ENCODE measurements at places on chromosomes 11 and 22.
A peak's percentile ranks its signal among the peaks of the same experiment; 100 is the strongest.

- no peak for DNase-seq
Observed at GRCh38 chr22:26724414-26724813, 67.0 kb downstream of the MIAT start.

GRCh38 chr11:5486003-5486402 is 2.5 kb upstream of the OR52D1 start:
- no peak for DNase-seq

DNA sequence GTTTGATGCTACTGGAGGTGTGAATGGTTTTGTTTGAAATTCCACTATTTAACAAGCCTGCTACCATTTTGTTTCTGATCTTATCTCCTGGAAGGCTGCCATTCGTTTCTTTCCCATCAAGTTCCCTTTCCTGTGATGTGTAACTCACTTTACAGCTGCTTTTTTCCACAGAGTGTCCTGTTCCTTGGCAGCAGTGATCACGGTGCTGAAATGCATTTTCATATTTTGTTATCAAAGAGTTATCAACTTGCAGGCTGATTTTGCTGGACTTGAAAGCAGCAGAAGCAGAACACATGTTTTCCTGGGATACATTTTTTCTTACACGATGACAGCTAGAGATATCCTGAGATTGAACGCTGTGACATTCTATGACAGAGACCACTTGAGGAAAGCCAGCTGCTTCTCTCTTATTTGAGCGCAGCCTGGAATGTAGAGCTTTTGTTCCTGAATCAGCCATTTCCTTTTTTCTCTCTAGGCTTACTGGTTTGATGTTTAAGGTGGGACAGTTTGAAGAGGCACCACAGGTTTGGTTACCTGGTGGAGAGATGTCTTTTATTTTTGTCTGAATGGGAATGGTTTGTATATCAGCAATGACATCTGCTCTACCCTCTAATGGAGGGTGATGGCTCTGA is 34.7 kb downstream of the PRR14L start:
- DNase-seq = no peak

DNA sequence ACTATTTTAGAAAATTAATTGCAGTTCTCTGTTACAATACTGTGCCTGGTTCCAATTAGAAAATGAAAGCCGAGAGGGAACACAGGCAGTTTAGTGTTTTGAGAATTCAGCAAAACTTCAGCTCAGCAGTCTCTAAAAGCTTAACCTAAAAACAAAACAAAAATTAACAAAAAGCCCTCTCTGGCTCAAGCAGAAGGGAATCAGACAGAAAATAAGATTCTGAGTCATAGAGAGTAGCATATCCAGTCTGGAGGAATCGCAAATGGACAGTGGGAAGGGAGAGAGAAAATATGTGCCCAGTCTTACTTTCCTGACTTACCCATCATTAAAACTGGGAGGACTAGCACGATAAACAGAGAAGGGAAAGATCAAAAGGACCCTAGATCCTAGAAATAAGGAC is 38.1 kb upstream of the CHRM4 start:
- DNase-seq = no peak

GRCh38 chr22:25482868-25483639 is 81.4 kb upstream of the GRK3 start:
- DNase-seq = no peak

GRCh38 chr22:32477596-32477995 is 3.0 kb downstream of the FBXO7 start:
- no peak for DNase-seq

GRCh38 chr22:41983513-41984405 is 14.5 kb downstream of the SEPTIN3 start:
- DNase-seq = peak; percentile 81

DNA sequence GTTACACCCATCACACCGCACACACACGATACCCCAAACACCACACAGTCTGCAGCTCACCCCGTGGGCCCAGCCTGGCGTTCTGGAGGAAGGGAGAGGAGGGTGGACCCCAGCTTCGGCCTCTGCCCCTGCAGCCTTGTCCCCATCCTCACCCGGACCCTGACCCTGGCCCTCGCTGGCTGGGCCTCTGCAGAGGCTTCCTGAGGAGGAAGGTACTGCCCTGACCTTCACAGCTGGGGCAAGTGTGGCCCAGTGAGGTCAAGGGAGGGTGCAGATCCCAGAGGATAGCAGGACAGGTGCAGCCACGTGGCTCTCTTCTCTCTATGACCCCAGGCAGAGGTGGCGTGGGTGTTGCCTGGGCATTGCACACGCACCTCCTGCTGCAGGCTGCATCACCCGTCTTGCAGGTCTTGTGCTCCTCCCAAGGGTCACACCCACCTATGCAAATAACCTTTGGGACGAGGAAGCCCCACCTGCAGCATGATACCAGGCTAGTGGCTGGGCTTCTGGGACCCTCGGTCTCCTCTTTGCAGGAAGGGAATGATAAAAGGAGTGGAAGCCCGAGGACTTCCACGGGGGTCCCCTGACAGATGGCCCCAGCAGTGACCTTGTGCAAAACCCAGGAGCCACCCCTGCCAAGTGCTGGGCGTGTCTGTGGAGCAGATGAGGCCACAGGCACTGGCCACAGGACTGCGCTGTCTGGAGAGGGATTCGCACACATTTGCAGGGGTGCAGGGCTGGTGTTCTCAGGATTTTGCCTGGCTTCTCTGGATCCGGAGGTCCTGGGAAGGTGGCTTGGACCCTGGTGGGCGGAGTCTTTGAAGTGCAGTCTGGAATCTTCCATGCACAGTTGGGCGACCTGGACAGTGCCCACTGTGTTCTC is 1241.5 kb downstream of the BRD1 start:
- DNase-seq = no peak

DNA sequence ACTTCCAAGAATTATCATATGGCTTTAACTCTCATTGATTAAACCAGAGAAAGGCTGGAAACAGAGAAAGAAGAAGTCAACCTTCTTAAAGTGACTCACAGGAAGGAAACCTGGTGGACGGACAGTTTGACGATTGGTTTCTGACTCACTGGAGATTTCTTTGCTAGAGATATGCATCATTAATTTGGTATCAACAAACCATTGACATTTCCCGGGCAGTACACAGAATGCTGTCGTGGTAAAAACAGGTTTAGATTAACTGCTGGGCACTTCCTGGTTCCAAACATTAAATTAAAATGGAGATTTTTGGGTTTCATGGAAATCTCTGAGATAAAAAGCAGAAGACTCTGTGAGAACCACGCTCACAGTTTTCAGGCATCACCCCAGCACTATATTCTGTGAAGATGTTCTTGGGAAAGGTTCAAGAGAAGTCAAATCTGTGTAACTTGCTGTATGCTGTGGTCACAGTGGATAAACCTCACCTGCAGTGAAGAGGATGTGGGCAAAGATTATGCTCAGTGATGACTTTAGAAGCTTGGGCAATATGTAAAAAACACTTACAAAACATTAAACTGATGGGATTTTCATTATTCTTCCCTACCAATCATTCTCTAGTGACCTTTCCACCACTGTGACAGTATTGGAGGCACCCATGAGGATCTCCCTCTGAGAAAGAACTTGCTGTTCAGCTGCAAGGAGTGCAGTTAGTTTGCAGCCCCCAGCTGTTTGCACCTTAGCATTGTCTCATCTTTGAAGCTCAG is 61.1 kb upstream of the CD44 start:
- DNase-seq = peak; percentile 70

DNA sequence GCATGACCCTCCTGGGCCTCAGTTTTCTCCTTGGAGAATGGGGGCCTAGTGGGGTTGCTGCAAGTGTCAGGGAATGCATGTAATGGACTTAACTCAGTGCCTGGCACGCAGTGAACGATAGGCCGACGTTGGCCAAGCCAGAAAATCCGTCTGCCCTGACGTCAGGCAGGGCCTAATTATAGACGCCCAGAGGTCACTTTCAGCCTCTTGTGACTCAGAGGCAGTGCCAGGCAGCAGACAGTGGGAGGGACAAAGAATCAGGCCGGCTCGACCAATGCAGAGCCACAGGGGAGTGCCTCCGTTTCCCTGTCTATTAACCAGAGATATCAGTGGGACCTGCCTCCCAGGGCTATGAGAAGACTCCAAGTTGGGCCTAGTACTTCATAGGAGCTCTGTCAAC is 115.0 kb downstream of the MN1 start:
- DNase-seq = peak; percentile 59

DNA sequence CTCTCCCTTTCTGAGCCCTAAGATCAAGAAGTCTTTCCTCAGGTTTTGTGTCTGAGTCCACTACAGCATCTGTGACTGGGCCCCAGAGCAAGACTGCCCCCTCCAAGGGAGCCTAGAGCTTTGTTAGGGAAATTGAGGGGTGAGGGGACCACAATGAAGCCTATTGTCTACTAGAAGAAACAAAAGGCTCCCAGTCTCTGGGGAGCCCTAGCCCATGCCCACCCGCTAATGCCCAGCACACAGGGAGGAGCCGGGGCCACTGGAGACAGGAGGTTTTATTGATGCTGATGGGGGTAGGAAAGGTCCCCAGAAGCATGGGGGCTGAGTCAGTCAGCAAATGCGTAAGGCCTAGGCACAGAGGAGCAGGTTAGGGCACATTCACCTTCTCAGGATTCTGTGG is 14.0 kb downstream of the RHOG start:
- DNase-seq = no peak

GRCh38 chr11:128625326-128625725 is 38.0 kb upstream of the ETS1 start:
- peak; percentile 50 for DNase-seq

- peak; percentile 76 for DNase-seq
Observed at GRCh38 chr11:44637487-44637886, 72.0 kb downstream of the CD82 start.

Data from inflammatory macrophage (primary cell).